Uterus (tissue), 4 donors: ENCODE measurements at places on chromosomes 16 and 17. TPM values are rescaled to one million over a fixed set of nuclear protein-coding genes. Genes with fewer than 3 reads are reported as not detected.

The KRTAP9-4 gene
- total RNA-seq: not detected

The SLC35G6 gene
- not detected for total RNA-seq

The SEPTIN12 gene
- total RNA-seq: not detected

The TBC1D3G gene
- not detected for total RNA-seq

The ATXN7L3 gene
- total RNA-seq: 35.9 TPM

The UBE2G1 gene
- 51.8 TPM for total RNA-seq

The TBX2 gene
- 40.5 TPM for total RNA-seq

GRCh38 chr16:17635183-17635582, 164.4 kb upstream of the XYLT1 start:
- DNase-seq: no peak
- H3K4me1 ChIP-seq: no peaks in the 10 kb centered on the region
- H3K27ac ChIP-seq: no peak overlapping the region
- no peak overlapping the region for H3K4me3 ChIP-seq
- H3K36me3 ChIP-seq: no peaks in the 10 kb centered on the region
- no peaks in the 10 kb centered on the region for H3K27me3 ChIP-seq

- H3K4me1 ChIP-seq: no peaks in the 10 kb centered on the region
- no peaks in the 10 kb centered on the region for H3K36me3 ChIP-seq
- no peaks in the 10 kb centered on the region for H3K27me3 ChIP-seq
- no peak for DNase-seq
These were observed 975.7 kb upstream of the RBFOX1 start for GRCh38 chr16:6356911-6357310.

GRCh38 chr16:3625331-3625730, 13.9 kb upstream of the SLX4 start:
- no peaks in the 10 kb centered on the region for H3K4me1 ChIP-seq
- no peak for DNase-seq
- H3K27ac ChIP-seq: no peak overlapping the region
- H3K36me3 ChIP-seq: no peaks in the 10 kb centered on the region
- H3K27me3 ChIP-seq: no peaks in the 10 kb centered on the region

DNA sequence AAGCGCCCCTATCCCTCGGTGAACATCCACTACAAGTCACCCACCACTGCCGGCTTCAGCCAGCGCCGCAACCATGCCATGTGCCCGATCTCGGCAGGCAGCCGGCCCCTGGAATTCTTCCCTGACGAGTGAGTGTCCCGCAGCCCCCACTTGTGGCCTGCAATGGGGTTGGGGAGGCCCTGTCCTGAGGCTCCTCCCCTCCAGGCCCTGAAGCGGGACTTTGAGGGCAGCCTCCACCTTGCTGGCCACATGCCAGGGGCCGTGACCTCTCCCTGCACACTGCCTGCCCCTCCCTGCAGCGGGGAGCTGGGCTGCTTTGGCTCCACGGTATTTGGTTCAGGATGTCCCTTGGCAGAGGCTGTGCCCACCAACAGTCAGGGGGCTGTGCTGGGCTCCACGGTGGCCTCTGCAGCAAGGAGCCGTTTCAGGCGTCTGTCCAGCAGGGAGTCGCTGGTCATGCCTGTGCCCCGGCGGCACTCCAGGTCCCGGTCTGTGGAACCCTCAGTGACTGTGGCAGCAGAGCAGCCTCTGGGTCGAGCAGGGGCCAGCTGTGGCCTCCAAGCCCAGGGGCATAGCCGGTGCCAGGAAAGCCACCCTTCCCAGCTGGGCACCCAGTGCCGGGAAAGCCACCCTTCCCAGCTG, 8.3 kb downstream of the NME3 start:
- no peak for DNase-seq
- no peaks in the 10 kb centered on the region for H3K4me1 ChIP-seq
- H3K27me3 ChIP-seq: no peaks in the 10 kb centered on the region

DNA sequence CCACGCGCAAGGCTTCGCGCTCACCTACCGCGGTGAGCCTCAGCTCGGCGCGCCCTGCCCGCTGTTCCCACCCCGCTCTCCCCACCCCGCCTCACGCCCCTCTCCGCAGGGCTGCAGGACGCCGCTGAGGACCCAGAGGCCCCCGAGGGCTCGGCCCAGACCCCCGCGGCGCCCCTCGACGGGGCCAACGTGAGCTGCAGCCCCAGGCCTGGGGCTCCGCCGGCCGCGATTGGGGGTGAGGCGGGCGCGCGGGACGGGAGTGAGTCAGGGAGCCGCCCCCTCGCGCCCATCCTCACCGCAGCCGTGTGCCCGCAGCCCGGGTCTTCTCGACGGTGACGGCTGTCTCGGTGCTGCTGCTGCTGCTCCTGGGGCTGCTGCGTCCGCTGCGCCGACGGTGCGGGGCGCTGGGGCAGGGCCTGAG, 1.9 kb upstream of the PAQR4 start:
- DNase-seq: no peak
- H3K27ac ChIP-seq: no peak overlapping the region
- H3K27me3 ChIP-seq: peaks cover 21% of the 10 kb centered on the region
- no peaks in the 10 kb centered on the region for H3K4me1 ChIP-seq

- no peak overlapping the region for H3K27ac ChIP-seq
- no peak overlapping the region for H3K4me3 ChIP-seq
- DNase-seq: peak; percentile 33
- no peaks in the 10 kb centered on the region for H3K36me3 ChIP-seq
These were observed 8.5 kb downstream of the ALOXE3 start for GRCh38 chr17:8109661-8110455.

DNA sequence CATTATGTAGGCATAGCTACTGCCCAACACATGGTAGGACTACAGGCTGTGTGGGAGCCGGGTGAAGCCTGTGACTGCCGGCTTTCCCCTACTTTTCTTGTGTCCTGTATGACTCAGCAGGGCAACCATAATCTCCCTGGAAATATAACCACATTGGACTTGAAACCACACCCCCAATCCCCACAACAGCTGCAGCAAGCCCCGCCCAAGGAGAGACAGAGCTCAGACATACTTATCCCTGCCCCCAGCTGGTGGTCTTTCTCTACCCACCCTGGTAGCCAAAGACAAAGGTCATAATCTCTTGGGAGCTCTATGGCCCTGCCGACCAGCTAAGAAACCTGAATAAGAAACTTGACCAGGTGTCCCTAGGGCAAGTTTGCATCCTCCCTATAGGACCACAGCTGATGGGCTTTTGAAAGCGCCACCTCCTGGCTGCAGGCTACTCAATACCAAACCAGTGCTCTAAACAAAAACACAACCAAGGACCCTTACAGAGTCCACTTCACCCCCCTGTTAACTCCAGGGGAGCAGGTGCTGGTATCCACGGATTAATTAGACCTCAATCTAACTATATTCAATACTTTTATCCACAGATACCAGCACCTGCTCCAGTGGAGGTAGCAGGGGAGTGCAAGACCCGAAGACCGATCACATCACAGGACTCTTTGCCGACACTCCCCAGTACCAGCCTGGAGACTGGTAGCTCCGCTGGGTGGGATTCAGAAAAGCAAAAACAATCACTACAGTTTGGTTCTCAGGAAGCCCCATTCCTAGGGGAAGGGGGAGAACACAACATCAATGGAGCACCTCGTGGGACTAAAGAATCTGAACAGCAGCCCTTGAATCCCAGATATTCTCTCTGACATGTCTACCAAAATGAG, 91.2 kb downstream of the IRX5 start:
- no peak overlapping the region for H3K27ac ChIP-seq
- no peaks in the 10 kb centered on the region for H3K36me3 ChIP-seq
- H3K4me1 ChIP-seq: no peaks in the 10 kb centered on the region

- H3K36me3 ChIP-seq: no peaks in the 10 kb centered on the region
- no peaks in the 10 kb centered on the region for H3K4me1 ChIP-seq
- no peak overlapping the region for H3K4me3 ChIP-seq
- H3K27ac ChIP-seq: no peak overlapping the region
These were observed 187.1 kb downstream of the TMEM114 start for GRCh38 chr16:8402981-8403843.

DNA sequence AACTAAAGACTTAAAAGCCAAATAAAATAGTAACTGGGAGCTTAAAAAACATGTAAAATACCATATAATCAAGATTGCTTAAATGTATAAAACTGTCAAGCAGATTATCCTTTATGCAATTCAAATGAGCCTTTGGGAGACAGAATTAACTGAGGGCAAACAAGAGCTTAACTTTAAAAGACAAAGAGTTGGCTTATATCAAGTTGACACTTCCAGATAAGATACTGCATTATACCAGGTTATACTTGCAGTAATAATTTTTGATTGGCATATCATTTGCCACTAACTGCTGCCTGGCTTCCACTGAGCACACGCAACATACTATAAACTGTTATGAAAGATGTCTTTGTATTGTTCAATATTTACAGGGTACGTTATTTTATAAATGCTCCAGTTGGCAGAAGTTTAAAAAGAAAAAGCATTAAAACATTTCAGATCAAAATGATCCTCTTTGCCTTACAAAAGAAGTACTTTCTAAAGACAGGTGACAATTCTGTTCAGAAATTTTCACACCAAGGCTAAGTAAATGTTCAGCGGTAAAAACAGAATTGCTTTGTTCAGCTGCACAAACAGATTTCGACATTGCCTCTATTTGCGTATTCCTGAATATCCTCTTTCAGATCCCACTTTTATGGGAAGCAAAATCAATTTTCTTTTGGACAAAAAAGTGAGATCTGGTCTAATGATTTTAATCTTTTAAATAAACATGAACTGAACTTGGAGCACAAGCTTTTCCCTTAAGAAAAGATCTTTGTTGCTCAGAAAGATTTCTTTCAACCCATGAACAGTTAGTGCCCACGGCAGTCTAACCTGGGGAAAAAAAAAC, 50.7 kb downstream of the TOX3 start:
- no peaks in the 10 kb centered on the region for H3K4me1 ChIP-seq
- H3K36me3 ChIP-seq: no peaks in the 10 kb centered on the region
- no peak overlapping the region for H3K27ac ChIP-seq
- no peaks in the 10 kb centered on the region for H3K27me3 ChIP-seq

DNA sequence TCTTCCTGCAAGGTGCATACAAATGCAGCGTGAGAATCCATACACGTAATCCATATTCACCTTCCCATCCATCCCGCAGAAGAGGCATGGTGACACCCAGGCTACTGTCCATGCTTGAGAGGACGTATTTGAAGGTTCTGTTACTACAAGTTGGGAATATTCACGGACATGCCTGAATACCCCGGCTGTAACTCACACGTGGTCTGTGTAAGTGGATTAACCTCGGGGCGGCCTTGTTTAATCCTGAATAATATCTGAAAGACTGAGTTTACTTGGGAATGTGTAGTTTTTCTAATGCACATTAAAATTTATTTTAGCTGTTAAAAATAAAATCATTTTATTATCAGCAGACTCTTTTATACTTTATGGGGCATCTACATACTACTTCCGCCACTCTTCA, 13.1 kb downstream of the CPSF4L start:
- no peak overlapping the region for H3K4me3 ChIP-seq
- no peak overlapping the region for H3K27ac ChIP-seq
- no peaks in the 10 kb centered on the region for H3K4me1 ChIP-seq
- H3K36me3 ChIP-seq: no peaks in the 10 kb centered on the region
- DNase-seq: no peak
- no peaks in the 10 kb centered on the region for H3K27me3 ChIP-seq

GRCh38 chr17:50186661-50187393, 14.6 kb downstream of the COL1A1 start:
- peaks cover 15% of the 10 kb centered on the region for H3K4me1 ChIP-seq
- no peak for DNase-seq
- H3K36me3 ChIP-seq: no peaks in the 10 kb centered on the region
- peak overlapping the region; percentile 82 for H3K27ac ChIP-seq
- H3K4me3 ChIP-seq: no peak overlapping the region
- no peaks in the 10 kb centered on the region for H3K27me3 ChIP-seq

GRCh38 chr16:71499775-71500364, 10.7 kb upstream of the ZNF19 start:
- H3K4me3 ChIP-seq: no peak overlapping the region
- no peak for DNase-seq
- no peaks in the 10 kb centered on the region for H3K36me3 ChIP-seq
- H3K4me1 ChIP-seq: no peaks in the 10 kb centered on the region
- H3K27me3 ChIP-seq: no peaks in the 10 kb centered on the region

DNA sequence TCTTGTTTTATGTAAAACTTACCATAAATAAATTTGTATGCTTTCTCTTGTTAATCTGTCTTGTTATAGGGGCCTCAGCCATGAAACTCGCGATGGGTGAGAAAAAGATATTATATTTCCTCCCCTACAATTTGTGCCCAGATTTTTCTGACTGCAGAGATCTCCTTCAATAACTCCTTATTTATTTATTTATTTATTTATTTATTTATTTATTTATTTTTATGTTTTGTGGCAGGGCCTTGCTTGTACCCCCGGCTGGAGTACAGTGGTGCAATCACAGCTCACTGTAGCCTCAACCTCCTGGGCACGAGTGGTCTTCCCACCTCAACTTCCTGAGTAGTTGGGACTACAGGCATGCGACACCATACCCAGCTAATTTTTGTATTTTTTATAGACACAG, 23.3 kb upstream of the CCL5 start:
- DNase-seq: no peak
- no peaks in the 10 kb centered on the region for H3K4me1 ChIP-seq
- no peaks in the 10 kb centered on the region for H3K27me3 ChIP-seq
- no peak overlapping the region for H3K27ac ChIP-seq
- no peak overlapping the region for H3K4me3 ChIP-seq

DNA sequence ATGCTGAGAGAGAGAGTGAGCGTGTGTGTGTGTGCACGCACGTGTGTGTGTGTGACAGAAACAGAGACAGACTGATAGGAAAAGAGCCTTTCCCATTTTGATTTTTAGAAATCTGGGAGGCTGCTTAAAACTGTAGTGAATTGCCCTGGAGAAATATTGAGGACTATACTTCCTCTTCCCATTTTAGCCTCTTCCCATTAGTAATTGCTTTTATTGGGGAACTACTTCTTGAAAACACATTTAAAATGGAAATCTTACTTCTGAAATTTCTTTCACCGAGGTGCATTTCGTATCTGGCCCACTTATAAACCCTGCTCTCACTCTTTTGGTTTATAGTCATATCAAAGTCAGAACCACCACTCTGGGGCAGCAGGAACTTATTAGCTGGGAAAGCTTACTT, 47.1 kb downstream of the NUP93 start:
- no peaks in the 10 kb centered on the region for H3K36me3 ChIP-seq
- H3K27me3 ChIP-seq: no peaks in the 10 kb centered on the region
- H3K27ac ChIP-seq: no peak overlapping the region
- no peak for DNase-seq

DNA sequence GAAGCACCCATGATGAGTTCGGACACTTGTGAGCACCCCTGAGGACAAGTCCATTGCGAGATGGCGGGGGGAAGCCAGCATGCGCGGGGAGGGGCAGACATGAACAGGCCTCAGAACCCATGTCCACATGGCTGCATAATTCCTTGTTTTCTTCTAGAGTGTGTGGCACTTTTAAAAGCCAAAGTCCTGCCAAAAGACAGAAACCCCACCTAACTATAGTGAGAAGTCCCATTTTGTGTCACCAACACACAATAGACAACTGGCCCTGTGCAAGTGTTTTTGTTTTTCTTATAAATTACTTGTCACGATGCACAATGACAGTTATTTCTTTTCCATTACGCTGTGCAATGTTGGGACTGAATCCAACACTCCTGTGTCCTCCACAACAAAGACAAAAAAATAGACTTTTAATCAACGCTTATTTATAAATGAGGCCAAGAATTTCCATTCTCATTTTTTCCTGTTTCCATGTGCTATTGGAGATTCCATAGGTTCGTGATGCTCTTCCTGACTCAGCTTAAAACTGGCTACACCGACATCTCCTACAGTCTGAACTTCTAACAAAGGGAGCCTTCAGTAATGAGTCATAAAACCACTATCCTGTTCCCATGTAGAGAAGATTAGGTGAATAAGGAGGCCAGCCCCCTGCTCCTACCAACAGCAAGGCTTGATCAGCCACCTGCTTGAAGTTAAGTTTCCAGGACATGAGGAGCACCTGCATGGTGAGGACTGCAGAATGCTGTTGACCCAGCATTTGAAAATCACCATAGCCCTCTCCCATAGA, 98.9 kb downstream of the ZNF423 start:
- H3K27me3 ChIP-seq: no peaks in the 10 kb centered on the region
- no peak overlapping the region for H3K4me3 ChIP-seq
- H3K4me1 ChIP-seq: no peaks in the 10 kb centered on the region
- no peaks in the 10 kb centered on the region for H3K36me3 ChIP-seq
